ENCODE measurements at places on chromosomes 1 and 21.

DNA sequence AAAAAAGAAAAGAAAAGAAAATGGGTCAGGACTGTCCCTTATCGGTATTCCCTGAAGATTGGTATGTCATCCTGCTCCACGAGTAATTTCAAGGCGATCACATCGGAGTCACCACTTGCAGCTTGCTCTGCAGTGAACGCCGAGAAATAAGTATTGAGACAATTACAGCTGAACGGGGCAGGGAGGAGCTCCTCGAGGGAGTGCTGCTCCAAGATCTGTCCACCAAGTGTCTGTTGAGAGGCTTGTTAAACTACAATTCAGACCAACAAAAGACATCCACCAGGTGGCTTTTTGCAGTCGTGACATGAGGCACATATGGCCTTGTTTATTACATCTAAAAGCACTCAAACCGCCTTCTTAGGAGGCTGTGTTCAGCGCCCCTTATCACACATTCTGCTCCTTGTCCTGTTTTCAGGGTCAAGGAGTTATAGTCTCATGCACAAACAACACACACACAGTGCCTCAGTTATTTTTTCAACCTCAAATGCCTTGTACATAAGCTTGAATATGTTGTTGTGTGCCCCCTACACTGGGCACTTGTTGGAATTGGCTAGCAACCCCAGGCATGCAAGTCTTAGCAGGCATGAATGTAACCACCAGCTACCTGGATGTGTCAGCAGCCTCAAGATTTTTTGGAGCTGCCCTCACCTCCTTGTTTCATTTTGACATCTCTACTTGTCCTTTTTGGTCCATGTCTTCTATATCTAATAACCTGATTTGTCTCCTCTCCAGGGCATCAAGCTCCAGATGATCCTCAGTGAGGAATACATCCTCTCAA is 13.0 kb upstream of the CD48 start:
- DNase-seq = no peak

GRCh38 chr1:52192436-52192835 is 50.5 kb downstream of the ZFYVE9 start:
- DNase-seq = no peak

DNA sequence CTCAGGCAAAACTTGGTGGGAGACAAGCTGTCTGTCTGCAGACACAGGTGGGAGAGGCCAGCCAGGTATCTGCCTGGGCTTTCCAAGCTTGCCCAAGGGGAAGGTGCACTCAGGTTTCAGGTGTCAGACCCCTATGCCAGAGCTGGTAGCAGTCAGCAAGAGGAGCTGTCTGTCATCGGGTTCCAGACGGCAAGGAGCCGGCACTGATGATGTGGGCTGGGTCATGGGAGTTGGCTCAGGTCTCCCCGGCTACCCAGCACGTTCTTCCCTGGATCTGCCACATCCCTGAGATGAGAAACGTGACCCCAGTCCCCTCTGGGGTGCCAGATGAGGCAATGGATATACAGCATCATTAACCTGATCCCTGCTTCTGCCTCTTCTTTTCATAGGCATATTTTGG is 23.0 kb downstream of the TMCC2 start:
- no peak for DNase-seq

- no peak for DNase-seq
Measured at GRCh38 chr1:117732065-117732797, 126.4 kb downstream of the TENT5C start.

- DNase-seq = no peak
Measured at GRCh38 chr1:101996825-101997465, at the start of gene OLFM3. TSS of gene OLFM3 (minus strand) at chr1:101996926.

DNA sequence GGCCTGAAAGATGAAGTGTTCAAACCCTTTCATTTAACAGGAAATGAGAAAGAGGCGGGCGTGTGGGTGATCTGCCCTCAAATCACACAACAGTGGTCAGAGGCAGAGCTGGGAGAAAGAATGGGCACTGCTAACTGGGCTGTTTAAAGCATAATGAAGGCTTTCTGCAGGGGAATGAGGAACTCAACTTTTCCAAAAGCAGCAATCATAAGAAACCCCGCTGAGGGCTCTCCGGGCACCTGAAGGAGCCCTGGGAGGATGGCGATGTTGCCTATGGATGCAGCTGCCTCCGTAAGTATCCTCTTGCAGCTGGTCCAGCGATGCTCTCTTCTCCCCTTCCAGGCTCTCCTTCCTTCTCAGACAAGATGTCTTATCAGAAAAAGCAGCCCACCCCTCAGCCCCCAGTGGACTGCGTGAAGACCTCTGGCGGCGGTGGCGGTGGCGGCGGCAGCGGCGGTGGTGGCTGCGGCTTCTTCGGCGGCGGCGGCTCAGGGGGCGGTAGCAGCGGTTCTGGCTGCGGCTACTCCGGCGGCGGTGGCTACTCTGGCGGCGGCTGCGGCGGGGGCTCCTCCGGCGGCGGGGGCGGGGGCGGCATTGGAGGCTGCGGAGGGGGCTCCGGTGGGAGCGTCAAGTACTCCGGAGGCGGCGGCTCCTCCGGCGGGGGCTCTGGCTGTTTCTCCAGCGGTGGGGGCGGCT is 1.2 kb downstream of the LORICRIN start:
- no peak for DNase-seq

DNA sequence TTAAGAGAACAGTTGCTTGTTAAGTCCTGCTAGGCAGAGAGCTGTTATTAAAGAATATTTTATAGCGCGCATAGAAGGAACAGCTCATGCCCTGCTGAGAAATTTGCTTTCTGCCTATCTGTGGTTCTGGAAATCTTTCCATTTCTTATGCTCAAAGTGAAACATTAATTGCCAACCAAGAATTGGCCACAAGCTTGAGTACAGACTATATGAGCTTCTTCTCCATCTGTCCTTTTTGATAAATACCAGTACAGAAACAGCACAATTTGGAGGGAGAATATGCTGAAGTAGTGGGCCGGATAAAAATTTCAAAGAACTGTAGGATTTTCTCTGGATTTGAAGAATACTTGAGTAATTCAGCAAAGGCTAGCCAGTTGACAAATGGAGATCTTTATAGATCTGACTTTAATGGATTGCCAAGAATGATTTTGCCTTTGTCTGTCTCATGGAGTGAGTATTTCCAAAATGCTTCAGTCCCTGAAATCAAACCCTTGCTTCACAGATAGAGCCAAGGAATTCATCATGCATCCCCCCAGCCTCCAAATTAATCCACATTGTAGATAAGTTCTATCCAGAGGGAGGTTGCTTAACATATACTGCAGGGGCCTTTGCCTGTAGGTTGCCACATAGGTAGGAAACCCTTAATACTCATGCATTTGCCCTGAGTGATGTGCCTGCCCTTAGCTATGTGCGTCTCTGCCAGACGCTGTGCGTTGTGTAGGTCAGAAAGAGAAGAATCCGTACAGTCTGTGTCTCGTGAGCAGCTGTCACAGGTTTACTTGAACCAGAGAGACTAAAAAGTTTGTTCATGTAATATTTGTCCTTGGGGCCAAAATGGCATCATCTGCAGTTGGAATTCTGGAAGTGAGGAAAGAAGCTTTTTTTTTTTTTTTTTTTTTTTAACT is 44.2 kb downstream of the SMYD2 start:
- DNase-seq = no peak

DNA sequence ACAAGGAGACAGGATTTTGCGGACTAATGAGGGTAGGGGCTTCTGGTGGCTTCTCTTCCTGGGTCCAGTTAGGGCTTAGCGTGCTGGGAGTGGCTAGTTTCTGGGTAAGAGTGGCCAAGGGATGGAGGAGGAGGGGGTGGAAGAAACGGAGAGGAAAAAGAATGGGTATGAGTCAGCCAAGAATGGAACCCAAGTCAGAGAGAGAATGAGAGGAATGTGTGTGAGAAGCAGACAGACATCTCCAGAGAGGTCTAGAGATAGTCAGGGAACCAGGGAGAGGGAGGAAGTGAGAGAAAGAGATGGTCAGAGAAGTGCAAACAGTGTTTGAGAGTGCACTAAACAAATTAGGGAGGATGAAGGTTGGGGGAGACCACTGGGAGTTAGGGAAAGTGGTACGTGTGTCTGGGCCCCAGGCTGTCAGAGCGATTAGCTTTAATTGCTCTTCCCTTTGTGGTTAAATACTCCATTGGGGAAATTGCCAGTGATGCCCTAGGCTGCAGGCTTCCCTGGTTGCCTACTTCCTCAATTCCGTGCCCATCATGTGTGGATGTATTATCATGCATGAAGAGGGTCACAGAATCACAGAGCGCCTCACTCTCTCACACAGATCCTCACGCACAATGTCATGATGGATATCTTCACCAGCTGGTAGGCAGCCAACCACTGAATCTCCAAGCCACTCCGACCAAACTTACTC is 1.4 kb downstream of the PEA15 start:
- DNase-seq = no peak

DNA sequence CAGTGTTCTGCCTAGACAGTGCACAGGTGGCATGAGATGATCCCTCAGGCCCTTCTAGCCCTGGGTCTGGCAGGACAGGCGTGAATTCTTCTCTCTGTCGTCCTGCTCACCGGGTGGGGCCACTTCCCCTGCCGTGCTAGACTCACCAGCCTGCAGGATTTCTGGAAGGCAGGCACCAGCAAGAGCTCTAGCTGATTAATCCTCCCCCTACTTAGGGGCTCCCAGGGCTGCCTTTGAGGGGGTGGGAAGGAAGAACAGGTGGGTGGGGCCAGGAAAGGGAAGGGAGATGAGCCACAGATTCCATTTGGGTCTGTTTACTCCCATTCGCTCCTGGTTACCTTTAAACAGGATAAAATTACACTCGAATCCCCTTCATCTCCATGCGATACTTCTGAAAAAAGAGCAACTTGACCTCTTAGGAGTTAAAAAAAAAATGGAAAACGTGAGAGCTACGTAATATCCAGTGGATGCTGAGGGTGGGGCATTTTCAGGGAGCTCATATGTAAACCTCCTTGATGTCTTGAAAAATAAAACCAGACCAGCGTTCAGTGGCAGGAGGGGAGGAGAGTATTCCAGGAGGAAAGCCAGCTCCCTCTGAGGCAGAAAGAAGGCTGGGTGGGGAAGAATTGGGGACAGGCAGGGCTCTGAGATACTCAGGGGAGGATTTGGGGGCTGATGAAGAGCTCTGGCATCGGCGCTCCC is 665.5 kb downstream of the PTPRU start:
- no peak for DNase-seq

DNA sequence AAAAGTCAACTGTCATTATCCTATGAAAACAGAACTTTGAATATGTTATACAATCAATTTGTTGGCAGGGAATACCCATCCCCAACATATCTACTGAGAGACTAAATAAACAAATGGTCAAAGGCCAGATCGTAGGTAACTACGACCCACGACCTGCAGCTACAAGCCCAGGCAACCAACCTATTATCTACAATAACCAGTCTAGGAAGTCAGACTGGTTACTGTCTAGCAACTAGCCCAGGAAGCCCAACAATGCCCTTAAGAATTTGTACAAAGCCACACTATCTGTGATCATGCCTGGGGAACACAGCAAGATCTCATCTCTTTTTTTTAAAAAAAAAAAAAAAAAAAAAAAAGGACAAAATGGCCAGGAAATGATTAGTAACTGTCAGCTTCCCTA is 58.7 kb downstream of the SMYD3 start:
- no peak for DNase-seq

DNA sequence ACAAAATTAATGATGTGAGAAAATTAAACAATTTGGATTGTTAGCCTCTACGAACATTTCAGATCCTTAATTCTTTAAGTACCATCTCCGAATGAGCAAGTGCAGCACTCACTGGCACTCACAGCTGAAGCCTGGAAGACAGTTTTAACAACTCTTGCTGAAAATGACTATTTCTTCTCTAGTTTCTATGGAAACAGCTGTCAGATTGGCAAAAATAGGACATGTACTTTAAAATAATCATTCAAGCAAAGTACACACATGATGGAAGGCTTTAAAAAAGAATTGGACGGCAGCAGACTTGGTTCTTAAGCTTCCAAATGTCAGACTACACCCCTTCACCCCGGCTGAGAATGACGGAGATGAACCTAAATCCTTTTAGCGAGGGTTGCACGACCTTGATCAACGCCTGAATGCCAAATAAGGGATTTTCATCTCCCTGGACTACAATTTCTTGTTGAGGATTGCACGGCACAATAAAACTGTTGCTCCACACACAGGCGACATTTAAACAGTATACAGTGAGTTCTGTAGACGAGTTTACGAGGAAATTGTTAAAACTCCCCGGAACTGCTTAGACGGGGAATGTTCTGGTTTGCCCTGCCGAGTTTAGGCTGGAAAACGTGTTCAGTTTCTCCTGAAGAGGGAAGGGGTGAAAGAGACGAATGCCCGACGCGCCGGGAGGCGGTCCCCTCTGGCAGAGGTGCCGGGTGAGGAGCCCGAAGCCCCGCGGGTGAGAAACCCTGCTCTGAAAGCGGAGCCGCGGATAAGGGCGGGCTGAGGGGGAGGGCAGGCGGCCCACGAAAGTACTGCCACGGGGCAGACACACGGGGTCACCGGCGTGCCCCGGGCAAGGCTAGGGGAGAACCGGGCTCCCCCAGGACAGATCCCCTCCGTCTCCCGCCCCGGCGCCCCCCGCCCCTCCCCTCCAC is 671 bp downstream of the OMA1 start:
- peak; percentile 70 for DNase-seq

- DNase-seq = no peak
Measured at GRCh38 chr1:241553886-241554592, 21.9 kb downstream of the KMO start.

DNA sequence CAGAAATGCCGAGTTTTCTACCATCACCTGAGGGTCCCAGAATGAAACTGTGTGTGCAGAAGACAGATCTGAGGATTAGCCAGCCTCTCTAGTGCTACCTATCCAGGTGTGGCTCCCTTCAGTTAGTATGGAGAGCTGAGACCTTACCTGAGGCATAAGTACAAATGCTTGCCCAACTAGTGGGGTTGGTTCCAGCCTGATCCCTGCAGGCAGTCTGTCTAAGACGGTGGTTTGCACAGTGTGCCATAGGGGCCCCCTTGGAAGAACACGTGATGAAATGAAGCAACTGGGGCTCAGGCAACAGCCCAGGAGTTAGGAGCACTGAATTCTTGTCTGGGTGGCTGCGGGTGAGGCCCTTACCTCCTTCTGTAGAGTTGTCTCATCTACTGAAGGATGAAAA is 15.6 kb downstream of the S100A7A start:
- DNase-seq = no peak

DNA sequence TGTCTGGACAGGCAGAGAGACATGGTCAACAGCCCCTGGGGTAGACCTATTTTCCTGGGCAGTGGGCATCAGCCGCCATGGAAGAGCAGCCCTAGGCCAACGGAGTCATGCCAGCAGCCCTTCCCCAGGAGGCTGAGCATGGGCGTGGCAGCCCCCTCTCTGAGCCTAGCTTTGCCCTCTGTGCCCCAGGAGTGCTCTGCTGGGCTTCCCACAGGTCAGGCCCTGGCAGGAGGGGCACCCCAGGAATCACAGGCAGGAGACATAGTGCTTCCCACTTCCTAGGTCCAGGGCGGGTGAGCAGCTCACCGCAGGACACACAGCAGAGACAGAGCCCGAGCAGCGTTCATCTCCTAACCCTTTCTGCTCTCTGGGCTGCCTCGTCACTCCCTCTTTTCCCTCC is 132.8 kb downstream of the GLIS1 start:
- no peak for DNase-seq

- no peak for DNase-seq
Measured at GRCh38 chr1:27163093-27163492, 8.2 kb upstream of the SLC9A1 start.

GRCh38 chr1:159868766-159869165 is 6.3 kb upstream of the VSIG8 start:
- DNase-seq = no peak

All from activated T-helper 1 cell treated with anti-CD3 and anti-CD28 coated beads, Interleukin-12 subunit alpha, Interleukin-12 subunit beta, Interleukin-2, Interleukin-4 antibody, amounts not matched to agents 30 ng/mL and 10 ng/mL and 1 ng/mL, durations not matched to agents 14 hours and 24 hours and 36 hours (primary cell).